Immature natural killer cell (primary cell): ENCODE measurements at places on chromosomes 11 and 22.

GRCh38 chr22:18970176-18970947, 34.3 kb upstream of the PRODH start:
- no peak for DNase-seq
- no peaks in the 10 kb centered on the region for H3K36me3 ChIP-seq
- no peak overlapping the region for H3K27ac ChIP-seq
- no peak overlapping the region for H3K4me3 ChIP-seq
- peaks cover 5% of the 10 kb centered on the region for H3K27me3 ChIP-seq

DNA sequence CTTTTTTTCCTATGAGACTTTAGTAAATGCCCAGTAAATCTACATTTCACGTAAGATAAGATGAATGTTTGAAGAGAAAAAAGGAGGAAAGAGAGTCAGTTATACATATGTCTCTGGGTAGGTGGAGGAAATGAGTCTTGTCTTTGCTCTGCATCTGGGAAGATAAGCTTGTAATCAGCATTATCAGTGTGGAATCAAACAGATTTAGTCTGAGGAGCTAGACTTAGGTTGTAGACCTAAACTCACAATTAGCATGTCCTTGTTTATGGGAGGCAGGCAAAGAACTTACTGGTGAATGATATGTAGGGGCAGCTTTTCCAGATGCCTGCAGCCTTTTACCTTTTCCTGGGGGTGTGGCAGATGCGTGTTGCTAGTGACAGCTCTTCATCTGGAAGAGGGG, 962.3 kb downstream of the TBC1D22A start:
- no peaks in the 10 kb centered on the region for H3K36me3 ChIP-seq
- H3K4me3 ChIP-seq: no peak overlapping the region
- no peaks in the 10 kb centered on the region for H3K4me1 ChIP-seq
- no peak for DNase-seq
- peaks cover 11% of the 10 kb centered on the region for H3K27me3 ChIP-seq

DNA sequence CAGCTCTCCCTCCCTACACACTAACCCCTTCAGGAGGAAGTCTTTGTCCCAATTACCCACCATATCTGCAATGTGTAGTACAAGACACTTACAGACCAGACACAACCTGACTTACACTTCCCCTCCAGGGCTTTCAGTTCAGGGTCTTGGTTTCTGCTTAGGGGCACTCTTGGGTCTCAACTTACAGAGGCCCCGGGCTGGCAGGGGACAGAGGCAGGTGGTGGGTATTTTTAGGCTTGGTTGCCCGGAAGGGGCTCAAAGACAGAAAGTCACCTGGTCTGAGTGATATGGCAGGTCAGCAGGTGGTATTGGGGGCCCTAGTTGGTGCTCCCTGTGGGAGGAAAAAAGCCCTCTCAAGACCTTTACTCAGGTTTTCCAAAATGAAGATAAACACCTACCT, 3.4 kb upstream of the TMEM184B start:
- H3K4me1 ChIP-seq: peaks cover 24% of the 10 kb centered on the region
- no peak overlapping the region for H3K27ac ChIP-seq
- H3K36me3 ChIP-seq: no peaks in the 10 kb centered on the region
- no peak for DNase-seq
- no peak overlapping the region for H3K4me3 ChIP-seq

GRCh38 chr11:93288079-93288478, 42.5 kb upstream of the DEUP1 start:
- no peaks in the 10 kb centered on the region for H3K4me1 ChIP-seq
- no peak for DNase-seq
- no peaks in the 10 kb centered on the region for H3K36me3 ChIP-seq
- H3K27me3 ChIP-seq: peaks cover 1% of the 10 kb centered on the region
- no peak overlapping the region for H3K27ac ChIP-seq

- peaks cover 3% of the 10 kb centered on the region for H3K27me3 ChIP-seq
- no peak for DNase-seq
- no peak overlapping the region for H3K4me3 ChIP-seq
- no peak overlapping the region for H3K27ac ChIP-seq
- no peaks in the 10 kb centered on the region for H3K36me3 ChIP-seq
Measured at GRCh38 chr22:44934454-44934735, 75.4 kb downstream of the PHF21B start.

GRCh38 chr11:66546966-66547661, 411 bp downstream of the ACTN3 start:
- H3K4me1 ChIP-seq: peaks cover 38% of the 10 kb centered on the region
- no peak for DNase-seq
- H3K27ac ChIP-seq: peak overlapping the region; percentile 90
- peaks cover 4% of the 10 kb centered on the region for H3K36me3 ChIP-seq
- H3K27me3 ChIP-seq: peaks cover 5% of the 10 kb centered on the region

- no peak for DNase-seq
- H3K27ac ChIP-seq: no peak overlapping the region
Measured at GRCh38 chr22:37362621-37363020, 64.7 kb downstream of the ELFN2 start.

- DNase-seq: no peak
- H3K27me3 ChIP-seq: peaks cover 7% of the 10 kb centered on the region
- peaks cover 10% of the 10 kb centered on the region for H3K4me1 ChIP-seq
- H3K36me3 ChIP-seq: no peaks in the 10 kb centered on the region
Measured at GRCh38 chr11:73215191-73216134, 2.6 kb upstream of the P2RY2 start.

DNA sequence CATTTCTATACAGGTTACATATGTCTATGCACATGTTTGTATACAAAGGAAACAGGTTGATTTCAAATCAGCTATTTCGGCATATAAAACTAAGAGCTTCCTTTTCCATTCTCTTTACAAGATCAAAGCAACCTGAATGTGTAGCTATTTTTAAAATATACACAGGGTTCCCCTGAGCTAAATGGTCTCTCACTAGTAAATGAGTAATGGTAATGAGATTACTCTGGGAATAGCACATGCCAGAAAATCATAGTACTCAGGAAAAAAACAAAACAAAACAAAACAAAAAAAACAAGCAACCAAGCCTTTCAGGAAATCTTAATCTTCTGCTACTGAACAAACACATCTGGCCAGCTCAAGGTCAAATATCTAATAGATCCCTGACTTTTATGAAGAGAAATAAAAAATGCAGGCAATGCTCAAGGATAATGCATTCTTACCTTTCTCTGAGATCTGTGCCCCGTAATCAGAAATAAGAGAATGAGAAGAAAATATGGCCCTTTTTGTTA, 156.6 kb upstream of the POU2AF2 start:
- no peaks in the 10 kb centered on the region for H3K27me3 ChIP-seq
- H3K36me3 ChIP-seq: no peaks in the 10 kb centered on the region
- H3K27ac ChIP-seq: no peak overlapping the region
- H3K4me1 ChIP-seq: no peaks in the 10 kb centered on the region
- no peak for DNase-seq

GRCh38 chr11:92048415-92048814, 176.2 kb upstream of the FAT3 start:
- no peaks in the 10 kb centered on the region for H3K4me1 ChIP-seq
- no peak for DNase-seq
- H3K4me3 ChIP-seq: no peak overlapping the region
- H3K27ac ChIP-seq: no peak overlapping the region
- no peaks in the 10 kb centered on the region for H3K27me3 ChIP-seq
- no peaks in the 10 kb centered on the region for H3K36me3 ChIP-seq

GRCh38 chr22:27065279-27065678, 407.9 kb downstream of the MIAT start:
- H3K4me1 ChIP-seq: no peaks in the 10 kb centered on the region
- no peaks in the 10 kb centered on the region for H3K36me3 ChIP-seq
- no peak for DNase-seq
- peaks cover 11% of the 10 kb centered on the region for H3K27me3 ChIP-seq
- H3K4me3 ChIP-seq: no peak overlapping the region

DNA sequence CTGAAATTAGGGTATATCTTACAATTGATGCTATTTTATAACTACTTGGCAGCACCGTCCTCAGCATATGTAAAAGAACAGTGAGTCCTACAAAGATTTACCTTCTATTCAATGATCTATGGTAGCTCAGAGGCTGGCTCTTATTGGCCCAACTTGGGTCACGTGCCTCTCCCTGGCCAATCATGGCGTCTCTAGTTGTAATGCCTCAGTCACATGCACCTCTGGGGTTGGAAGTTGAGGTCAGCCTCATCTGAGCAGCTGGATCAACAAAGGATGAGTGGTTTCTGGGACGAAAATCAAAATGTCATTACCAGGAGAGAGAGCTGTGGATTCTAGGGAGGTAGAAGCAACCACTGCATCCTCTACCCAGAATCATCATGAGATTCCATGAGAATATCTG, 22.9 kb upstream of the ASPHD2 start:
- no peak overlapping the region for H3K27ac ChIP-seq
- H3K27me3 ChIP-seq: peaks cover 6% of the 10 kb centered on the region
- H3K4me1 ChIP-seq: no peaks in the 10 kb centered on the region
- no peak for DNase-seq

DNA sequence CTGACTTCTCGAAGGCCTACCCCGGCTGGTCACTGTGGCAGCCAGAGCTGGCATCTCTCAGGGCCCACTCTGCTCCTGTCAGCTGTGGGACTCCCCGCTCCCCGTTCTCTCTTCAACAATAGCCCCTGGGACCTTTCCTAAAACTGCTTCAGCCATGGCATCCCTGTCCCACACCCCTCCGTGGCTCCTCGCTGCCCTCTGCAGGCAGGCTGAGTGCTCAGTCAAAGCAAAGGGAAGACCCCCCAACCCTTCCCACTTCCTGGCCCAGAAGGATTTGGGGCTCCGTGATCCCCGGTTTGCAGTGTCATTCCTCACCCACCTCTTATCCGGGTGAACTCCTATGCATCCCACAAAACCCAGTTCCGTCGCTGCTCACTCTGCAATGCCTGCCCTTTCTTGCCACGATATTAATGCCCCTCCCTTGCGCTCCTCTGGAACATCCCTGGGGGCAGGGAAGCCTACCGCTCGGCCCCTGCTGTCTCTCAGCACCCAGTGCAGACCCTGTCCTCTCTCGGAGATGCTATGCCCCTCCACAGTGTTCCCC, 1.6 kb upstream of the TH start:
- H3K27me3 ChIP-seq: no peaks in the 10 kb centered on the region
- no peak overlapping the region for H3K4me3 ChIP-seq
- no peak overlapping the region for H3K27ac ChIP-seq
- no peaks in the 10 kb centered on the region for H3K36me3 ChIP-seq

- H3K27me3 ChIP-seq: no peaks in the 10 kb centered on the region
- H3K4me1 ChIP-seq: no peaks in the 10 kb centered on the region
- H3K4me3 ChIP-seq: no peak overlapping the region
- H3K36me3 ChIP-seq: no peaks in the 10 kb centered on the region
- DNase-seq: no peak
Measured at GRCh38 chr11:106222626-106223025, 145.2 kb downstream of the AASDHPPT start.

- peak within 1 kb of the TSS; percentile 98 for H3K4me3 ChIP-seq
- DNase-seq: peak; percentile 20
- H3K36me3 ChIP-seq: peaks cover 14% of the 10 kb centered on the region
- peaks cover 13% of the 10 kb centered on the region for H3K27me3 ChIP-seq
Measured at GRCh38 chr11:125903711-125904659, at the start of gene DDX25. Gene DDX25, plus strand, starts transcription at chr11:125904508. Its CDS starts 10 bp downstream, at chr11:125904518.

DNA sequence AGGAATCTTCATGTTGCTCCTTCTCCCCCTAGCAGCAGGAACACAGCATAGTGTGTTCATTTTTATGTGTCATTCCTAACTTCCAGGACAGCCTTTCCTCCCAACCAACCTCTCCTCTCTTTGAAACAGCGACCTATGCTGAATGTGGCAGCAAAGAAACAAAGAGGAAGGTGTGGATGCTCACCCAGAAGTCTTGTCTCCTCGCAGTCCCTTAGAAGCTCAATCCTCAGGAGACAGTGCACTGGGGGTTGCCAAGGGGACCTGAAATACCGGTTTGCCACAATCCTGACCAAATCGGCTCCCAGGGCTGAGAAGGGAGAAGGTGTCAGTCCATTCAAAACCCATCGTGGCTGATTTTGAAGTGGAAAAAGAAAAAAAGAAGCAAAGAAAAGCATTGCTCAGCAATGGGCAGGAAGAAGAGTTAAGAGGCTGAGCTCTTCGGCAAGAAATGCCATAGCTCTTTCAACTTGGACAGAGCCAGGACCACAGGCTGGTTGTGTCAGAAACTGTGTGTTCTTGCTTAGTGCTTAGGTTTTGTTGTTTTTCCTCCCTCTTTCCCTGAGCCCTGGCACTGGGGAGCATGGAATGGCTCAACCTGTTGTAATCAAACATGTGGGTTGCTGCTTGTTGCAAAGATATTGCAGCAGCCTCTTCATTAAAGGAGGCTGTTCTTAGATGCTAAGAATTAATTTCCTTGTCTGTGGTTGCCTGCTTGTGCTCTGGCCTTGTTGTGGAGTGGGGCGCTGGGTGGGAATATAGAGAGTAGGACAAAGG, 30.4 kb upstream of the TENM4 start:
- H3K27ac ChIP-seq: no peak overlapping the region
- no peaks in the 10 kb centered on the region for H3K36me3 ChIP-seq
- peaks cover 4% of the 10 kb centered on the region for H3K27me3 ChIP-seq
- DNase-seq: no peak

DNA sequence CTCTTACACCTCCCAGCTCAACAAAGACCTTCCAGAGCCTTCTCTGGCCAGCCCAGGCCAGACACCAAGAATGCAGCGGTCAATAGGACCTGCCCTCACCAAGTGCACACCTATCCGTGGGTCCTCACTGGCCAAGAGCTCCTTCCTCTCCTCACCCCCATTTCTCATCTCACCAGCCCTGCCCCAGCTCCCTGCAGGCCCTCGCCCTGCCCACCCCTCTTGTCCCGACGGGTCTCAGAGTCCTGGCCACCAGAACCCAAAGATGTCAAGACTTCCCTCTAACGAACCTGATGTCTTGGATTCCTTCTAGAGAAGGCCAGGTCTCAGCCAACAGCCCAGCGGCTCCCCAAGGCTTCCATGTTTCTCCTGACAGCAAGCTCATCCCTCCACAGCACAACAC, 43.6 kb downstream of the IGF2 start:
- H3K4me3 ChIP-seq: no peak overlapping the region
- no peak overlapping the region for H3K27ac ChIP-seq
- no peaks in the 10 kb centered on the region for H3K36me3 ChIP-seq
- no peak for DNase-seq
- peaks cover 4% of the 10 kb centered on the region for H3K27me3 ChIP-seq

DNA sequence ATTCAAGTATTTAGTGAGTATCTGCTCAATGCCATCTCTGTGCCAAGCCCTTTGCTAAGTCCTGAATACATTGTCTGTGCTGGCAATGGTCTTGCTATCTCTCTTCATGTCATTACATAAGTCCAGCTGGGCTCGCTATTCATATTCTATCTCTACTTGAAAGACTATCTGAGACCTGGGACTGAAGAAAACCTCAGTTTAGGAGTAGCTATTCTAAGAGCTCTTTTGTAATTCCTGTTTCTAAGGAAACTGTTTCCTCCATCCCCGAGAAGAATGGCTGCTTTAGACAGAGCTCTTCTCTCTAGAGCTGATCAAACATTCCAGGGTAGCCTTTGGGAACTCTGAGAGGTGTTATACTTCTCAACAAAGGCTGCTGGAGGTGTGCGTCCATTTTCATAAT, 33.0 kb downstream of the SLC17A6 start:
- no peak overlapping the region for H3K27ac ChIP-seq
- H3K4me1 ChIP-seq: no peaks in the 10 kb centered on the region
- no peak overlapping the region for H3K4me3 ChIP-seq
